ENCODE measurements at places on chromosomes 6 and 20. TPM values are rescaled to one million over a fixed set of nuclear protein-coding genes. Genes with fewer than 3 reads are reported as not detected.

The UQCC2 gene
- 20.3 TPM for total RNA-seq

The MUC22 gene
- 0.06 TPM for total RNA-seq

The CRIP3 gene
- total RNA-seq: not detected

The NT5E gene
- 145 TPM for total RNA-seq

The BPIFB4 gene
- not detected for total RNA-seq

The PDYN gene
- total RNA-seq: not detected

GRCh38 chr20:10660661-10661060 is 13.1 kb downstream of the JAG1 start:
- DNase-seq: no peak

- DNase-seq: no peak
These were observed 10.5 kb downstream of the FYN start for GRCh38 chr6:111862741-111863140.

GRCh38 chr20:47059536-47059935 is 164.9 kb downstream of the EYA2 start:
- DNase-seq: no peak

- DNase-seq: no peak
These were observed 350.7 kb downstream of the LAMA2 start for GRCh38 chr6:129233458-129234134.

DNA sequence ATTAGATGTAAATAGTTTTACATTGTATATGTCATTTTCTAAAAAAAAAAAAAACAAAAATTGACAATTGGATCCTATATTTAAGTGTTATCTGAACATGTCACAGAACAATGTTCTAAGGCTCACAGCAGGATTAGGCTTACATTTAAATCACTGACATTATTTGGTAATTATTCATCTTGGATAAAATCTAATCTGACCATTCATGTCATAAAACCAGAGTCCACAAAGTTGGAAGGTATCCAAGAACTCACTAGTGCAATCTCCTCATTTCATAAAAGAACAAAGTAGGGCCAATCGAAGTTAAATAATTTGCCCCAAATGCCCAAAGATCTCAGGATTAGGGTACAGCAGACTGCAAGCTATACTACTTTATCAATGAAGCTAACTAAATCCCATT is 73.0 kb downstream of the PDSS2 start:
- no peak for DNase-seq

GRCh38 chr6:112874881-112875280 is 527.8 kb downstream of the RFPL4B start:
- no peak for DNase-seq

DNA sequence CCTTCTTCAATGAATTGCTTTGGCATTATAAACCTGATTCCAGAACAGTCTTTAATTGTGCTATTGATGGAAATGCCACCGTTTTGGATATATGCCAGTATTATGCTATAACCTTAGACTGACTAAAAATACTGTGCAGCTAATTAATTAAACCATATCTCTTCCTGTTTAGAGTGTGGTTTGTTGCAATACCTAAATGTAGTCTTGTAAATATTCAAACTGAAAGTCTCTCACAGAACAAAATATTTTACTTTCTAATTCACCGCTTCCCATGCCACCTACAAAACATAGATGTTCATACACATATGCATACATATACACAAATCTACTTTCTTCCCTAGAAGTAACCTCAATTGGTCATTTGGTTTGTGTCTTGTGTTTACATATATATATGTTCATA is 126.6 kb downstream of the SIM1 start:
- DNase-seq: no peak

GRCh38 chr6:124551711-124552233 is 410.5 kb upstream of the RNF217 start:
- DNase-seq: no peak

DNA sequence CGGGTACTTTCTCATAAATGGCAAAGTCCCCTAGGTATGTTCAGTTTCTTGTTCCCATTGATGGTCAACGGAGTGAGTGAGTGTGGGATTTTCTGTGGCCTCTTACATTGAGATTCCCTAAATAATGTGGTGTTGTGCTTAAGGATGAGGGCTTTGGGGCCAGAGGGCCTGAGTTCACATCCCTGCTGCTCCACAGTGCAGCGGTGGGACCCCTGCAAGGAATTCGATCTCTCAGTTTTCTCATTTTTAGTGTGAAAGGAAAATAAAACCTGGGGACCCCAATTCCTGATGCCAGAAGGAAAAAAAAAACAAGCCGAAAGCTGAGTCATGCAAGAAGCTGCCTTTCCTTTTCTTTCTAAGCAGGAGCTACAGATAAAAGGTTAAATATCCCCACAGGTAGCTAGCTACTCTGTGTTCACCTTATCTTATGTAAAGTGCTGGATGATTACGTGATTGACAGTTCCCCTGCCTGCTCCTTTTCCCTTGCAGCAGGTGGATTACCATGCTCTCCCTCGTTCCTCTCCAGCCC is 120.2 kb upstream of the CLDN20 start:
- no peak for DNase-seq

GRCh38 chr6:111329882-111330633 is 153.0 kb downstream of the REV3L start:
- no peak for DNase-seq

DNA sequence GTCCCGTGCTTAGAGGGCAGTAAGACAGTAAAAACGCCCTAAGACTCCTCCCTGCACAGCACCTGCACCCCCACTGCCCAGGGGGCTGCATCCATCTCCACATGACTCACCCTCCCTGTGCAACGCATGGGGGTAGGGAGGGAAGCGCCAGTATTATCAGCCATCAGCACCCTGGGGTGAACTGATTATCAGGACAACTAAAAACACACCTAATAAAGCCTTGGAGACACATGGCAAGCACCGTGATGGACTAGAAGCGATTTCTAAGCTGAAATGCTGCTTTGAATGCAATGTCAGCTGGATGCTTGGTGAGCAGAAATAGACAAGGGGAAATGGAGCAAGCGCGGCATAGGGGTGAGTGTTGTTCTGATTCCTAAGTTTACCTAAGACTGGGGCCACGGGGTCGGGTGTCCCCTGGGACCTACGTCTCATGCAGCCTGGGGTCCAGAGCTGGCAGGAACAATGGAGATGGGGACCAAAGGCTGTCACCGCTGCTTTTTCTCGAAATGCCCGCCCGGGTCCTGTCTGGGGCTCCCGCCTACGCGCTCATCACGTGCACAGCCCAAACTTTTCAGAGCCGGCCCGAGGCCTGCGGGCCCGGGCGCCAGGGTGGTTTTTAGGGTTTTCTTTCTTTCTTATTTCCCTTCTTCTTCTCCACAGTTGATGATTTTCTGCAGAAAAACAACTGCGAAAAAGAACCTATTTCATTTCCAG is 702 bp upstream of the TNFAIP3 start:
- DNase-seq: no peak

DNA sequence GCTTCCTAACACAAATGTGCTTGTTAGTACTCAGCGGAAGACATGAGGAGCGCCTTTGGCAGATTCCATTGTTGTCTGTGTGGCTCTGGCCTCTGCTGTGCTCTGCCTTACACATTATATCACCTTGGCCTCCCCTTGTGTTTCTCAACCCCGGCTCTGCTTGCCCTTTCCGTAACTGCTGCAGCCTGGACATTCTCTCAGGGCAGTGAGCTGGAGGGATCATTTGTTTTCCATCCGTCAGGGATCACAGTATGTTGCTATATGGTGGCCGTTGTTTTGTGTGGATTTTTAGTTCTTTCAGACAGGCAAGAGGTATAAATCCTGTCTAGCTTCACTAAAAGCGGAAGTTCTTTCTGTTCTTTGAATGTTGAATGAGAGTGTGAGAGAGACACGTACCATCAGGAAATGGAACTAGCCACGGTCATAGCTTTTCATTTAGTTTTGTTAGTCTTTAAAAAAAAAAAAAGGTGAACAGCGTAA is 175.1 kb downstream of the JARID2 start:
- no peak for DNase-seq

- peak; percentile 79 for DNase-seq
These were observed 44.4 kb downstream of the RNF144B start for GRCh38 chr6:18431581-18431980.

- DNase-seq: no peak
These were observed 25.5 kb upstream of the FOXO3 start for GRCh38 chr6:108535114-108535742.

GRCh38 chr6:43804550-43805223 is 34.7 kb downstream of the VEGFA start:
- no peak for DNase-seq

All from epithelial cell of proximal tubule (primary cell).